SW480 (cell line): ENCODE measurements at places on chromosomes 7 and 10.
A peak's percentile ranks its signal among the peaks of the same experiment; 100 is the strongest.

DNA sequence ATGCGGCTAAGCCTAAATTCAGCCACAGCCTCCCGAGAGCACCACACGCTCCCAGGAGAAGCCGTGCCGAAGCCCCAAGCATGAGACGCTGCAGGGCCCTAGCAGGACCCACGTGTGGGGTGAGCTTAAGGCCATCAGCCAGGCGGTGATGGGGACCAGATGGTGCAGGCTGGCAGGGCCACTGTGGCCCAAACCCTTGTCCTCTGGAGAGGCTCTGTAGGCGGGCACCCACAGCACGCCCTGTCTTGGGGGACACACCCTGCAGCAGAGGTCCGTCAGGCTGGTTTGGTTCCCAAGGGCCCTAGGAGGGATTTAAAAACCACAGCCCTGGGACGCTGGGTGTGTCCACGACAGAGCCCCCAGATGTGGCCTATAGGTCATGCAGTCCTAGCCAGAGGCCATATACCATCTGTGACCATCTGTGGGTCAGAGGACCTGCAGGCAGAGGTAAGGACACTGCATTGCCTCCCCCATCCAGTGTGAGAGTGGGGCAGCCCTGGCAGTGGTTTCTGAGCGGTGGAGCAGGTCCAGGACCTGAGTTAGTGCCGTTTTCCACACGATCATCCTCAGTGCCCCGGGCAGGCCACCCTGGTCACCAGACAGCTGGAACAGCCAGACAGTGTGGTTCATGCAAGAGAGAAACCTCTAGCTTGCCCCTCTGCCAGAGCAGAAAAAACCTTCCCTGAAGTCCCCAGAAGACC, 39.6 kb upstream of the INPP5A start:
- DNase-seq = no peak

DNA sequence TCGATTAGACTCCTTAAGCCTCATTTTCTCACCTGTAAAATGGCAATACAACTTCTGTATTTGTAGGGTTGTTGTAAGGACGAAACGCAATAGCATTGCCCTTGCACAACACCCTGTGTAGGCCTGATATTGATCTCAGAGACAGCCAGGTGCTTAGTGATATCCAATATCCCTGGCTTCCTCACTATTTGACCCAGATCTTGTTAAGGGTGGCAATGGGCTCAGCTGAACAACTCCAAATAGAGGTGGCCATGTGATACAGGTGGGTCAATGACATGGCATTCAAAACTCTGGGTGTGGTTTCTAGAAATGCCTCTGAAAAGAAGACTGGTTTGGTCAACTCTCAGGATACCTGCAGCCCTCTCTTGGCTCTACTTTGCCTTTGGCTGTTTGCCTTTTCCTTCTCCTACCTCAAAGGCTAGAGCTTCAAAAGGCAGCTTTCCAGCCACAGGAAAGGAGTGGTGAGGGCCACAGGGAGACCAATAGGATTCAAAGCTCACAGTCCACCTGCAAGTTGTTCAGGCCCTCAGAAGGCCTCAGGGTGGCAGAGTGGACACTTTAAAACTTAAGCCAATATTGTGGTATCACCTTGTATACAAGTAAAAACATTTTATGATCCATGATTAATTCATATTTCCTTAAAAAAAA, 14.9 kb upstream of the GATAD1 start:
- no peak for DNase-seq

GRCh38 chr10:47406870-47407691, 23.0 kb upstream of the ZNF488 start:
- peak; percentile 98 for DNase-seq

- DNase-seq = no peak
Observed at GRCh38 chr7:15755061-15755460, 68.6 kb upstream of the MEOX2 start.

GRCh38 chr7:142024547-142024946, 28.9 kb downstream of the MGAM start:
- DNase-seq = no peak

DNA sequence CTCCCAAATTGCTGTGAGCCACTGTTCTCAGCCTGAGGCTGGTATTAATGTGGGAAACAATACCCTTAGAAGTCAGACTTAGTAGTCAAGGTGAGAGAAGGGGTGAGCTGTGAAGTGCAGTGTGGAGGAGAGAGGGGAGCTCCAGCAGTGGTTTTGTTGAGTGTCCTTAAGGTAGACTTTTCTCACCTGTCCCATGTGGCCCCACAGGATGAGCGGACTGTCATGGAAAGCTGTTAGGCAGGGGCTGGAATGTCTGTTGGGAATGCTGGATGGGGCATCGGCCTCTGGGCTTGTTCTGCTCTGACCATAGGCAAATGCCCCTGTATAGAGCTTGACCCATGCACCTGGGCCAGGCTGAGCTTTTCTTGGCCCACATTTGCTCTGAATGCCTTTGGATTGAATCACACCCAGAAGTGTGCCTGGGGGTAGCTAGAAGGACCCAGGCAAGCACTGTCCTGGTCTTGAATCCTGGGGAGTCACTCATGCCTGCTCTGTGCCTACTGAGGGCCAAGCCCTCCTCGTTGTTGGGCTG, 36.3 kb upstream of the SH2D4B start:
- no peak for DNase-seq

DNA sequence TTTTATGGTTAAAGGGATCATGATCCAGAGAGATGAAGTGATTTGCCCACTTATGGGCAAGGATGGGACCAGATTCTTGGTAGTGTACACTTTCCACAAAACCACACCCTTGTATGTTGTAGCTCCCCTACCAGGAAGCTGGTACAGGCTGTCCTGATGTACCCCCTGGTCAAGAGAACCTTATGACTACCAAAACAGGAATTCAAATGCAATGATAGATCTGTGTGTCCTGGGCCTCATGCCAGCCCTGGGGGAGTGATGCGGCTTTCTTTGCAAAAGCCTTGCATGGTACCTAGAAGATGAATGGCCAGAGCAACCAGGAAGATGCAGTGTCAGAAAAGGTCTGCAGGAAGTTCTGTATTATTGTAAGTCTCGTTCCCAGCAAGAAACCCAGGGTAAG, 94.9 kb upstream of the AGK start:
- DNase-seq = no peak

GRCh38 chr10:48607356-48608278, 2.7 kb upstream of the ARHGAP22 start:
- no peak for DNase-seq

- no peak for DNase-seq
Observed at GRCh38 chr10:132178046-132178445, 8.7 kb upstream of the DPYSL4 start.

DNA sequence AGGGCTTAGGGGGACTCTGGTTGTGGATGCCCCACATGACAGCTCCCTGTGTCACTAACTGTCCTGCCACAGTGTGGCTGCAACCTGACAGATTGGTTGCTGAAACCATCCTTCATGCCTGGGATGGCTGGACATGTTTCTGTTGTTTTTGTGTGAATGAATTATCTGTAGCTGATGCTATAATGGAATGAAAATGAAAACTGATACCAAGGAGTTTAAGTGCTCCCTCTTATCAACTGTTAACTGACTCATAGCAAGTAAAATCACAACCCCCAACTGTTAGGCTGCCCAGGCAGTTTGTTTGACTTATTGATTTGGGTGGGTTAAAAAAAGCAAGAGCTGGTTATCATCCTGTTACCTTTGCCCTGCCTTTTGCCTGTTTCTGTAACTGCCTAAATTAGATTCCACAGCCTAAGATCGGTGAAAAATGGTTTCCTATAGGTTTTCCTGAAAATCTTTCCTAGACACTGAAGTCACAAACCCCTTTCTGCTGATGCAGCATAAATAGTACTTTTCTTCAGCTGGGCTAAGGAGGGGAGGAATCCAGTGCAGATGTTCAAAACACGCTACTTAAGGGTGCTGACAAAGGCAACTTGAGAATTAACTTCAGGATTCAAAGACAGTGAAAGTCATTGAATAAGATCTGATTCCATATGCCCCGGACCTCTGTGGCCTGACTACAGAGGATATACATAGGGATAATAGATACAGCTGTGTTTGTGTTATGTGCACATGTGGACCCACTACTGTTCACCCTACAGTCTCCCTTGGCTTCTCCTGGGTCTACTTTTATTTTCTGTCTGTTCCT, 5.7 kb downstream of the FRAT2 start:
- no peak for DNase-seq

- DNase-seq = no peak
Observed at GRCh38 chr7:9498303-9498702, 1064.9 kb downstream of the NXPH1 start.

DNA sequence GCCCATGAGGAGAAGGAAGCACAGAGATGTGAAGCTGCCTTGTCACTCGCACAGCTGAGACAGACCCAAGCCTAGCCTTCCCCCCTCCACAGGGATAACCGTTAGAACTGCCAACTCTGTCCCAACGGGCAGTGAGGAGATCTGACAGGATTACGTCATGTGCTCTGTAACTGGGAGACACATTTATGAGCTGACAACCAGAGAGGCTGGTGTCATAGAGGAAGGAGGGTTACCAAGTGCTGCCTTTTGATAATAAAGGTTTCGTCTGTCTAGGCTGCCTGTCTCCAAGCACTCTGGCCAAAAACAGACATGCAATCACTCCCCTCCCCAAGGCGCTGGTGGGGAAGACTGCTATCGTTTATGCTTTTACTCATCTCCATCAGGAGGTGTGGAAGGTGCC, 165.9 kb downstream of the PLXNA4 start:
- no peak for DNase-seq

- no peak for DNase-seq
Observed at GRCh38 chr10:42924484-42924883, 141.9 kb downstream of the BMS1 start.

DNA sequence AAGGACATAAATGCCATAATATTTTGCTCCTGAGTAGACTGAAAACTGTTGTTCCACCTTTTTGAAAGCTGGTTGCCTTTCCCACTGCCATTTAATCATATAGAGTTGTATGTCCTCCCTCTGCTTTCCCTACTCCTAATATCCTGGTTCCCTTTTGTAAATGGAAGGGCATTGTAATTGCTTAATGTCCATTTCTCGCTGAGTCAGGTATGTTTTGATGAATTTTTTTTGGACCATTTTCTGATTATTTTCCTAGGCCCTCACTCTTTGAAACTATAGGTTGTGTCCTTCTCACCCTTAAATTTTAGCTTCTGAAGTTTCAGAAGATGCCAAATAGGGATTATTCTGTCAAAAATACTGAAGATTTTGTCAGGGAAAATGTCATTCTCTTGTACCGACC, 45.5 kb downstream of the WAC start:
- no peak for DNase-seq

DNA sequence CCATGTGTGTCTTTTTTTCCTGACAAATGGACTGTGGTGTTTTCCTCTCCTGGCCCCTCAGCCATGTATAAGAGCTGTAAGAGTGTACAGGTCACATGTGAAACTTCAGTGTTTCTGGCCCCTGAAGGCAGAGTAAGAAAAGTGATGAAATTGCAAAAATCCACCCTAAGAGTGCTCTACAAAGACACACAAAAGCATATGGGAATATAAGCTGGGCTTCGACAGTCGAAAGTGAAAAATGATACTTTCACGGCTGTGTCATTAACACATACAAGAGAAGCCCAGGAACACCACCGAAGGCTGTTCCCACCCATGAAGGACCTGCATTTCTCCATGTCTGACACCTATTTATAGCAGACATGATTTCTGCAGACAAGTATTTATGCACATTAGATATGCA, 192.2 kb downstream of the PARD3 start:
- DNase-seq = no peak

DNA sequence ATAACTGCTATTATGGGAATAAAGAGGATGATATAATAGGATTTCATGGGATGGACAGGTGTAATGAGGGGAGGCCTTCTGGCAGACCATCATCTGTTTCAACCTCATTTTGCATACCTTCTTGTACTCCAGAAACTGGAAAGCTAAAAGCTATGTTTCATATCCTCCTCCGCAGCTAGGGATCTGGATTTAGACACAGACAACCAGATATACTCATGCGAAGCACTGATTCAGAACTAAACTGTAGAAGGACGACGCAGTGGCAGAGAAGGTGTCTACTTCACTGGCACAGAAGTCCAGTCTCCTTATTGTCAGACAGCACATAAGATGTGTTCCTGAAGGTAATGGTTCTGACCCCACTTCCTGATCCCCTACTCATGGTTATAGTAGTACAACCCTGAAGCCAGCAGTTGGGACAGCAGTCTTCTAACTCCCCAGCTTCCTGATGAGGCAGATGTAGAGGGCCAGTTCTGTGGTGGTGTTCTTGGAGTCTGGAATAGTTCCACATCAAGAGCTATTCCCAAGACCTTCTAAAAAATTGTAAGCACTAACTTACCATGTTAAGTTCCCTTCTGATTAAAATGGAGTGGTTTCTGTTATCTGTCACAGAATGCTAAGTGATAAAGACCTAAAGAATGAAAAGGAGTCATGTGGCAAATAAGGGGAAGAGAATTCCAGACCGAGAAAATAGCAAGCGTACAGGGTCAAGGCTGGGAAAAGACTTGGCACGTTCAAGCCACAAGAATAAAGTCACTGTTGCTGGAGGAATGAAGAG, 550.3 kb downstream of the GRM8 start:
- DNase-seq = no peak

DNA sequence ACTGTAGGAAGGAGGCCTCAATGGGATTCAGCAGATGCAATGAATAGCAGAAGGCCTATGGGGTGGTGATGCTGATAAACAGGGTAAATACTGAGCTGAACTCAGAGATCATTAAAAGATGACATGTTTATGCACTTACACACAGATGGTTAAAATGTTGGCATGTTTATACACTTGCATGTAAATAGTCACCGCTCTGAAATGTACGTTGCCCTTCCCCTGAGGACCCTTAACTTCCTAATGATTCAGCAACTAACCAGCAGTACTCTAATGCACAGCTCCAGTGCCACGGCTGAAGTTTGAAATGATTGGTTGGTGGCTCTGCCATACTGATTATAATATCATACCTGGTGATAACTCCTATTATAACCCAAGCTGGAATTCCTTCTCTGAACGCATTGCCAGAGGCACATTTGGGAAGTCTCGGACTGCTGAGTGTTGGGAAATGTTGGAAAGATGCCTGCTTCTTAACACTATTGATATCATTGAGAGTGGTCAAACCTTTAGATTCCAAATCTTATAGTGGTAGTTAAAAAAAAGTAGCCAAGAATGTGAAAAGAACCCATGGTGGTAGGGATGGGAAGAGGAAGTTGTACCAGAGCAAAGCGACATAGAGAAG, 3.7 kb upstream of the CAV1 start:
- no peak for DNase-seq

DNA sequence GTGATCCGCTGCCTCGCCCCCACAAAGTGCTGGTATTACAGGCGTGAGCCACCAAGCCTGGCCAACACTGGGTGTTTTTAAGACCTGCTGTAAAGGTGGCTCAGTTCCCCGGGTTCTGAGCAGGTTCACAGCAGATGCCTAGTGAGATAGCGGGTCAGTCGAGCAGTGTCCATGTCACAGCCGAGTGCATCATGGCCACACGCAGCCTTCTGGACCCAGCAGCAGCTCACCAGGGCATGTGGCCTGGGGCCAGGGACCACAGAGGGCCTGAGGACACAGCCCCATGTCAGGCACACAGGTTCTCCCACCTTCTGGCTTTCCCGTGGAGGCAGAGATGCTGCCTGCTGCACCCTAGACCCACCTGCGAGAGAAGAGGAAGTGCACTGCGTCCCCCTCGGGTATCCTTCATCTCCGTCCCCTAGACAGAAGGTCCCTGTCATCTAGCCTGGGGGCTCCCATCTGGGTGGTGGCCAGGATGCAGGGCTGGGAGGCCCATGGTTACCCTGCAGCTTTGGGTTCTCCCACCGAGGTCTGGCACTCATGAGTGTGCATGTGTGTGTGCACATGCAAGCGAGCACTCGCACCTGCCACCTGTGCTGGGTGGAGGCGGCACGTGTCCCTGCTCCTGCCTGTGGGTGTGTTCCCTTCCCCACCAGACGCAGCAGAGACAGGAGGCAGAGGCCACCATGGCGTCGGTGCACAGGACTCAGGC, 98.6 kb downstream of the NKX6-2 start:
- DNase-seq = no peak

- no peak for DNase-seq
Observed at GRCh38 chr7:158733775-158734494, 29.3 kb upstream of the NCAPG2 start.
